ENCODE measurements at places on chromosomes 7 and 10.

GRCh38 chr10:35331894-35332640 is 4.2 kb upstream of the CCNY start:
- peak; percentile 84 for DNase-seq

DNA sequence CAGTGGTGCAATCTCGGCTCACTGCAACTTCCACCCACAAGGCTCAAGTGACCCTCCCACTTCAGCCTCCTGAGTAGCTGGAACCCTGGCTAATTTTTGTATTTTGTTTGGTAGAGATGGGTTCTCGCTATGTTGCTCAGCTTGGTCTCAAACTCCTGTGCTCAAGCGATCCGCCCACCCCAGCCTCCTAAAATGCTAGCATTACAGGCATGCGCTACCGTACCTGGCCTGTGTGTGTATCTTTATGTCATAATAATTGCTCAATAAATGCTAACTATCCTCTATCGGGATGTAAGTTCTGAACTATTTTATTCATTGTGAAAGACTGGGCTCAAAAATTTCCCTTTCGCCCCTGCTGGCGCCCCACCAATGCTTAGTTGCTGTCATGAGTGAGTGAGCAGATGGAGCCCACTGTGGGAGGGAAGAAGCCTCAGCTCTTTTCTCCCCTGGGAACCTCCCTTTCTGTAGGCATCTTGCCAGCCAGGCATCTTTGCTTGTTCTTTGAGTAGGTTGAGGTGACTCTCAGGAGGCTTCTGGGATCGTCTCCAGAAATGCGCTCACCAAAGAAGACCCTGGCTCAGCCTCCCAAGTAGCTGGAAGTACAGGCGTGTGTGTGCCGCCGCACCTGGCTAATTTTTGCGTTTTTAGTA is 38.3 kb downstream of the CAMK1D start:
- no peak for DNase-seq

DNA sequence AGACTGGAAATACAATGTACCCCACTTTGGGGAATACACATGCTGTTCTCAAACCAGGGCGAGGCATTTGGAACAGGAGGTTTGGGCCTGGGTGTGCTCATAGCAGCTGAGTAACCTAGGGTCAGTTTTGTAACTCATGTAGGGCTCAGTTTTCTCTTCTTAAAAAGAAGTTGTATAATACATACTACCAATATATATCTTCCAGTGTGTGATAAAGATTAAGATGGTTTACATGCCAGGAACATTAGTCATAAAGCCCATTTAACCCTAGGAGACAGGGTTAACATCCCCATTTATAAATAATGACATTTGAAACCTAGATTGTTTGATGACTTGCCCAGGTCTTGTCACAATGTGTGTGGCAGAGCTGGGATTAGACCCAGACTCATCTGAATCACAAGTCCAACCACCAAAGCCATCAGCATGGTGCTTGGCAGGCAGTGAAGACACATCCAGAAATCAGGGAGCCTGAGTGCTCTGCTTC is 6.0 kb downstream of the AKR1B10 start:
- peak; percentile 88 for DNase-seq

DNA sequence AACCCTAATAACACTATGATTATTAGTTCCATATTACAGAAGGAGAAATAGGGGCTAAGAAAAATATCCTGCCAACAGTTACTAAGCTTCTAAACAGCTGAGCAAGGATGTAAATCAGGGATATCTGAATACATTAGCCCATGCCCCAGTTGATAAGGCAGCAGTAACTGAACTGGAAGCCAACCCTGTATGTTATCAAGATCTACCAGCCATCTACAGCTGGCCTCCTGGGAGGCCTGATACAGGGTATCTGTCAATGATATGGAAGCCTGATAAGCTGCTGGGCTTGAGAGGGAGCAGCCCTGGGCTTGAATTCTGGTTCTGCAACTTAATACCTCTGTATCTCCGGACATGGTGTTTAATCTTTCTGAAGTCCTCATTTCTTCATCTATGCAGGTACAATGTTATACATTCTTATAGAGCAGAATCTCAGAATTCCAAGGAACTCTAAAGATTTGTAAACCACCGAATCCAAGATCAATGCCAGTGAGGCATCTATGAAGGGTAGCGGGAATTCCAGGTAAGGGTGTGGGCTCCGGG is 37.9 kb upstream of the AFAP1L2 start:
- no peak for DNase-seq

GRCh38 chr10:130360826-130361311 is 224.7 kb downstream of the GLRX3 start:
- no peak for DNase-seq

GRCh38 chr10:113858541-113858940 is 4.1 kb downstream of the NHLRC2 start:
- DNase-seq: no peak

- DNase-seq: no peak
Observed at GRCh38 chr7:78232806-78233205, 434.2 kb downstream of the PHTF2 start.

- DNase-seq: peak; percentile 11
Observed at GRCh38 chr7:25720427-25720826, 431.6 kb upstream of the NFE2L3 start.

GRCh38 chr10:132946-133898 is 2.0 kb upstream of the ZMYND11 start:
- DNase-seq: peak; percentile 71

- DNase-seq: no peak
Observed at GRCh38 chr7:48962821-48963505, 38.6 kb downstream of the CDC14C start.

DNA sequence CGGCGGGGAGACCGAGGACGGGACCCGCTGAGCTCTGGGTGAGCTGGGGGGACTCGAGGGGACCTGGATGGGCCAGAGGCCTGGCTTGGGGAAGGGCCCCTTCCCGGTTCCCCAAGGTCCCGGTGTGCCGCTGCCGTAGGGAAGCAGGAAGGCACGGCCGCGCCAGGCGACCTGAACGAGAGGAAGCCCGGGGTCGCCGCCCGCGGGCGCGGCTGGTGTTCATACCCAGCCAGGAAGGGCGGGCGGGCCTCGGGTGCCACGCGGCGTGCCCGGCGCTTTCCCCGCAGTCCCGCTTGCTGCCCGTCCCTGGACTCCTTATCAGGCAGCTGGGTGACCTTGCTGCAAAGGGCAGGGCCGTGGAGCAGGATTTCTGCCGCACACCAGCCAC is 38.0 kb downstream of the ZNF777 start:
- DNase-seq: no peak

- no peak for DNase-seq
Observed at GRCh38 chr7:44574287-44574872, 672 bp upstream of the DDX56 start.
